Naive thymus-derived CD4-positive, alpha-beta T cell (primary cell): ENCODE measurements at places on chromosomes 12 and 14. TPM values are rescaled to one million over a fixed set of nuclear protein-coding genes. Genes with fewer than 3 reads are reported as not detected.

GRCh38 chr12:94879542-94879941 lies 124.0 kb downstream of the NDUFA12 start:
- DNase-seq, result peak; percentile 22

GRCh38 chr12:49138587-49138986 lies 7.4 kb upstream of the TUBA1B start:
- no peak for DNase-seq

DNA sequence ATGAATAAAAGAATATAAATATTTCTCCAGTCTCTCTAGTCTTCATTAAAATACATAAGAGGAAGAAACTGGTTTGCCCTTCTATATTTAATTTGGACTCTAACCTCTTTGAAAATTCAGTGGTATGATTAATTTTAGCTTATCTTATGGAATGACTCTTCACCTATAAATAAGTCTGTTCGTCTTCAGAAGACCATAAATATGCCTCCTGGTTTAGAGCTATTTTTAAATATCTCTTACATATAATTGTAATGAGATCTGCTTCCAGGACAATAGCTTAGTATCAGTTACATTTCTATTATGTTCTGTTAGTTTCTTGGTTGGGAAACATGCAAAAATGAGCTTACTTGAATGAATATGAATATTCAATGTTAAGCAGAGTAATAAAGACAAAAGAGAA lies 257.5 kb upstream of the HMGA2 start:
- DNase-seq, result no peak

GRCh38 chr14:95237958-95238340 lies 80.6 kb upstream of the DICER1 start:
- no peak for DNase-seq

DNA sequence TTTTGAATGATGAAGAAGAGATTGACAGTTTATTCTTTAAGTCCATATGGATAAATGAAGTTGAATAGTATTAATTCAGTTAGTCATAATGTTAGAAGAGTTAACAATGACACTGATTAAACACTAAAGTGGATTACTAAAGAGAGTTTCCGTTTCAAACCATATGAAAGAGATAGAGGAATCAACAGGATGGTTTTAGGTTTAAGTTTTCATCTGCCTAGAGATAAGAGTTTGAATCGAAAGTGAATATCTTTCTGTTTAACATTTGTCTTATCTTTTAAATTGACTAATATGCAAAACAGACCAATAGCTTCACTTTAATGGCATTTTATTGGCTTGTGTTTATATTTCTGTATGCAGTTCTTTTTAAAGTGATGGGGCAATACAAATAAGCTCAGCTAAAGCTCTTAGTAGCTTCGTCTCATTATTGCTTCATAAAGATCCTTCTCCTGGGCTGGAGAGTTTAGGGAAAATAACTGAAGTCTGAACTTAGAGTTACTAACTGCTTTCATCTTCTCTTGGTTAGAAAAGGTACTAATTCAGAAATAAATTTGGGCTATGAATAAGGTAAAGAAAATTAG lies 66.0 kb downstream of the MIPOL1 start:
- DNase-seq, result no peak

Gene SPSB2
- polyA plus RNA-seq, result 10.8 TPM

Gene CLEC4D
- not detected for polyA plus RNA-seq
